ENCODE measurements at places on chromosomes 2 and 18.

GRCh38 chr18:9803698-9804516 lies 81.9 kb upstream of the TXNDC2 start:
- no peak for DNase-seq

- DNase-seq = no peak
These were observed 41.3 kb downstream of the ZFP36L2 start for GRCh38 chr2:43185146-43185545.

DNA sequence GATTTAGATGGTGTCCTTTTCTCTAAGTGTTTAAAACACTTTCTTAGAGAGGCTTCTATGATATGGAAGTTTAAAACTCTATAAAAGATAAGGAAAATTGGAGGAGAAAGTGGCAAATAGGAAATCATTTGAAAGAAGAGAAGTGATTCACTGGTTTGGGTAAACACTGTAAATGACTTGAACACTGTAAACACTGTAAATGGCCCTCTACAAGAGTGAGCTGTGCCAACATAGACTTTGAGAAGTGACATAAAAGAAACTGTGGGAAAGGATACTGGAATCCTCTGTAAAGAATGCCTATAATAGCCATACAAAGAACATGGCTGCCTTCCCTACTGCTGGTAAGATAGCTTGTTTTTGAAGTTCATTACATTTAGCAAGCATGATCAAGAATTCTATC lies 210.9 kb upstream of the SIX3 start:
- no peak for DNase-seq

GRCh38 chr2:236209996-236210395 lies 41.8 kb upstream of the GBX2 start:
- no peak for DNase-seq

- DNase-seq = no peak
These were observed 327 bp downstream of the LTBP1 start for GRCh38 chr2:32947076-32947483.

DNA sequence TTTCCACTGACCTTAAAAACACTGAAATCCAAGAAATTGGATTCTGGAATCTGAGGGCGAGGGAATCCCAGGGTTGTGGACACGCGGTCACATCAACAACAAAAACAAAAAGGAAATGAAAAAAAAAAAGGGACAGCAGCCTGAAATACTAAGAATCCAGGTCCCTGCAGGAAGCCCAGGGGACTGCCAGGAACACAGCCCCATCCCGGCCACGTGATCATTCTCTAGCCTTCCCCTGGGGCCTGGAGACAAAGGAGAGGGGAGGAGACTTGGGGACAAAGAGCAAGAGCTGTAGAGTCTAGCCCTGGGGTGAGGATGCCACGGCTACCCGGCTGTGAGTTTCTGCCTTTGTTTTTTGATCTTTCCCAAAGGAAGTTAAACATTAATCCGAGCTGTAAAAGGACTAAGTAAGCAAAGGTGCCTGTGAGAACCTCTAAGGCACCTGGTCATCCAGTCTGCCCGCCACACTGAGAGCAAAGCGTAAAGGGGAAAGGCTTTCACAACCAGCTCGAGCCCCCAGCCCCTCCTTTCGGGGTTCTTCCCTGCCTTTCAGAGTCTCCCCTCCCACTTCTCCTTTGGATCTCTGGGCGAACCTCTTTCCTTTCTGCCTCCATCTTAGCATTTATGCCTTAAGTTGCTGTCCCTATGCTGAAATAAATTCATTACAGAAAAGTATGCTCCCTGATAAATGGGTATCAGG lies 57.9 kb upstream of the MSH2 start:
- no peak for DNase-seq

DNA sequence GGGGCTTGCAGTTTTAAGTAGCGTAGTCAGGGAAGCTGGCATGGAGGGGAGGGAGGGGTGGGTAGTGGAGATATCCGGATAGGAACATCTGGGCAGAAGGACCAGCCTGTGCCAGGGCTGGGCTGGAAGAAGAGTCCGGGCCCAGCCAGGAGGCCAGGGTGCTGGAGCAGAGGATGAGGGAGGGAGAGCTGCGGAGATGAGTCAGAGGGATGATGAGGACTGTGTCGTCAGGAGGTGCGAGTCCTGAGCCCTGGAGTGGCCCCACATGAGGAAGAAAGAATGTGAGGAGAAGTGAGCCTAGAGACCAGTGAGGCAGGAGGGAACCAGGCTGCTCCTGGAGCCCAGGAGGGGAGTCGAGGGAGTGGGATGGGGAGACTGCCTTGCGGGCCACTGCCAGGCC lies 82.4 kb downstream of the CTIF start:
- no peak for DNase-seq

- no peak for DNase-seq
These were observed 56.4 kb downstream of the CRIM1 start for GRCh38 chr2:36411962-36412444.

DNA sequence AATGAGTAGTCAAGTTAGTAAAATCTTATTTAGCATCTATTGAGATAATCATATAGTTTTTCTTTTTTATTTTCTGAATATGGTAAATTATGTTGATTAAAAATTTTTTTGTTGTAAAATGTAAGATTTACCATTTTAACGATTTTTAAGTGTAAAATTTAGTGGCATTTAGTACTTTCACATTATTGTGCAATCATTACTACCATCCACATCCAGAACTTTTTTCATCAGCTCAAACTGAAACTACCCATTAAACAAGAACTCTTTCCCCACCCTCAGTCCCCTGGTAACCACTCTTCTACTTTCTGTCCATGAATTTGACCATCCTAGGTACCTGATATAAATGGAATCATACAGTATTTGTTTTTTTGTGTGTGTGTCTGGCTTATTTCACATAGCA lies 11.1 kb downstream of the RAB3GAP1 start:
- DNase-seq = no peak

DNA sequence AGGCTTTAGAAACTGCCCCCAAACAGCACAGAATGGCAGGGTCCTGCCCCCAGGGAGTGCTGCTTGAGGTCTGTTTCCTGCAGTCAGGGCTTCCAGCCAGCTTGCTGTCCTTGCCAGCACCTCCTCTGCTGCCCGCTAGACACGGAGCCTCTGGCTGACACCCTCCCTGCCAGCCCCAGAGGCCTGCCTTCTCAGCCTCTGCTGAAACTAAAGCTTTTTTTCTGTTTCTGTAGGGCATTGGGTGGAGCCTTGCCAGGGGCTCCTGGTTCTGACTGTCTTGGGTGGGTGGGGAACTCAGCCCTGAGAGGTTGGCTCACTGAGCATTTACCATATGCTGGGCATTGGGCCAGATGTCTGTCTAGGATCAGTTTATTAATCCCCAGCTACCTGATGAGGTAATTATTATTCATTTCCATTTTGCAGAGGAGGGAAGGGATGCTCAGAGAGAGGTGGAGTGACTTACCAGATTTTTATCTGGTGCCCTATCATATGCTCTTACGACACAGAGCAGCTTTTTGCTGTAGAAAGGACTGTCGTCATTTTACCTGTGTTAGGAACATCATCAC lies 35.4 kb downstream of the INPP4A start:
- DNase-seq = no peak

- DNase-seq = no peak
These were observed 27.5 kb downstream of the ZNF638 start for GRCh38 chr2:71358931-71359671.

- DNase-seq = no peak
These were observed 89.6 kb downstream of the INSIG2 start for GRCh38 chr2:118177884-118178283.

GRCh38 chr18:74069178-74070050 lies 78.2 kb downstream of the FBXO15 start:
- no peak for DNase-seq

DNA sequence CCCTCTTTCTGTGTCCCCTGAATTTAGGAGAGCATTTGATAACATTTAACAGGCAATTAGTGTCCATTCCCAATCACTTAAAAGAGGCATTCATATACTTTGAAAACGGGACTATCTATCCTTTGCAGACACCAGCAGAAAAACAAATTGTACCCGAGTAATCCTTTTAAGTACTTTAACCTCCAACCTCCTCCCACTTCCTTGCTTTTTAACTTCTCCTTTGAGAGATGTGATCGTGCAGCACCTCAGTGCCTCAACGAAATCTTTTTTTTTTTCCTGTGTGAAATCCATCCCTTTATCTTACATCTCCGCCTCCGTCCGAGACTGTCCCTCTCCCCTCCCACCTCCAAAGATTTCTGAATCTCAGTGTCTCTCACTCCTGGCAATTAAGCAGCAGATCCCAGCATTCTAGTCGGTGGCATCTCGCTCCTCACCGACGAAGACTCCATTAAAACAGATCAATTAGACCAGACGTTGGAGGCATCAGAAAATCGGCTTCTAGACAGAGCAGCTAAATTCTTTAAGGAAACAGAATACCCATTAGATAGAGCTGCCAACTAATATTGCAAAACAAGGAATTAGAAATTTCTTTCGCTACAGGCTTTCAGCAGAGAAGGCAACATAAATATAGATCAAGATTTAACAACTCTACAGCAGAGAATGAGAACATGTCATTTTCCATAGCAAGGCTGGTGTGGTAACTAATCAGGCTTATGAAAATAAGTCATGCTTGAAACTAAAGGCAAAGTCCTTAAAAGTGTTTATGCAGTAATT lies 1.9 kb upstream of the TMEFF2 start:
- DNase-seq = no peak

- DNase-seq = no peak
These were observed 21.5 kb upstream of the SPRED2 start for GRCh38 chr2:65453916-65454315.

DNA sequence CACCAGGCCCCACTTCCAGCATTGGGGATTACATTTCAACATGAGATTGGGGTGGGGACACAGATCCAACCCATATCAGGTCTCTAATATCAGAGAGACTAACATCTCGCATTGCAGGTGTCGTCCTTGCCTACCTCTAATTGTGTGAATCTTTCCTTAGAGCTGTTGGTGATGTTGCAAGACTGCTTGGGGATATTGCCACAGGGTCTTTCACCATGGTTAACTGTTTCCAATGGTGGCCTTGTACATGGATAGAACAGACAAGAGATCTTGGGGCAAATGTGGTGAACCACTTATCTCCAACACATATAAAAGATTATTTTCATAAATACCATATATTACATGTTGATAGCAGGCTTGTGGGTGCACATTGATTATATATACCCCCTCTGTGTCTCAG lies 270.3 kb upstream of the LINC00305 start:
- DNase-seq = no peak

- peak; percentile 52 for DNase-seq
These were observed 117.0 kb upstream of the EML6 start for GRCh38 chr2:54606393-54606958.

GRCh38 chr18:46294318-46294717 lies 190.1 kb downstream of the HAUS1 start:
- DNase-seq = no peak

DNA sequence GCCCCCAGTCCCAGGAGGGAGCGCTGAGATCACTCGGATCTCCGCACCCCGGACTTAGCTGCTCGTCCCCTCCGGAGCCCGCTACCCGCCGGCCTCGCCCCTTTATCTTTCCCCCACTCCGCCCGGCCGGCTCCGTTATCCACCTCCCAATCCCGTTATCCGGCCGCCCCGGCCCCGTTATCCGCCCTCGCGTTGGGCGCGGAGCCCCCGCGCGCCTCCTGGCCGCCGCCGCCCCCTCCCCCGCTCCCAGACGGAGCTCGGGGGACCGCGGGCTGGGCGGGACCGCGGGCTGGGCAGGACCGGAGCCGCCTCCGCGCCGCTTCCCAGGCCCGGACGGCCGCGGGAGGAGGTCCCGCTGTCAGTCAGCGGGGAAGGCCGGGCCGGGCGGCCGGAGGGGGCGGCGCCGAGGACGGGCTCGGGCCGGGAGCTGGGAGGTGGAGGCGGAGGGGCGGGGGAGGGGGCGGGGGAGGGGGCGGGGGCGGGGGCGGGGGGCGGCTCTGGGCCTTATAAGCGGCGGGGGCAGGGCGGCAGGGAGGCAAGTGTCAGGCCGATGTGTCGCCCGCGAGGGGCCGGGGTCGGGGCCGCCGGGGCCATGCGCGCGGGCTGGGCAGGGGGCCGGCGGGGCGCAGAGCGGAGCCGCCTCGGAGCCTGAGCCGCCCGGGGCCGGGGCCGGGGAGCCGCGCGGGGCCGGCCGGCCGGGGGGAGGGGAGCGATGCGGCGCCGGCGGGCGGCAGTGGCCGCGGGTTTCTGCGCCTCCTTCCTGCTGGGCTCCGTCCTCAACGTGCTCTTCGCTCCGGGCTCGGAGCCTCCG lies at the start of gene PKDCC:
Gene PKDCC, plus strand, starts transcription at position 534 of the 811 bp plus-strand sequence. Its CDS starts 179 bp downstream, at position 713.
- DNase-seq = no peak

GRCh38 chr18:32360682-32361345 lies 109.9 kb downstream of the GAREM1 start:
- DNase-seq = no peak

- DNase-seq = no peak
These were observed 726.0 kb downstream of the KCNJ3 start for GRCh38 chr2:155424518-155424917.

GRCh38 chr2:178628605-178629004 lies 148.3 kb downstream of the PLEKHA3 start:
- DNase-seq = no peak

GRCh38 chr2:10406491-10407188 lies 41.5 kb downstream of the ODC1 start:
- DNase-seq = no peak

- no peak for DNase-seq
These were observed 113.1 kb downstream of the MREG start for GRCh38 chr2:215900203-215900611.

GRCh38 chr2:138444411-138444810 lies 57.2 kb upstream of the SPOPL start:
- no peak for DNase-seq

- no peak for DNase-seq
These were observed 40.3 kb upstream of the TEX51 start for GRCh38 chr2:126858436-126858835.

DNA sequence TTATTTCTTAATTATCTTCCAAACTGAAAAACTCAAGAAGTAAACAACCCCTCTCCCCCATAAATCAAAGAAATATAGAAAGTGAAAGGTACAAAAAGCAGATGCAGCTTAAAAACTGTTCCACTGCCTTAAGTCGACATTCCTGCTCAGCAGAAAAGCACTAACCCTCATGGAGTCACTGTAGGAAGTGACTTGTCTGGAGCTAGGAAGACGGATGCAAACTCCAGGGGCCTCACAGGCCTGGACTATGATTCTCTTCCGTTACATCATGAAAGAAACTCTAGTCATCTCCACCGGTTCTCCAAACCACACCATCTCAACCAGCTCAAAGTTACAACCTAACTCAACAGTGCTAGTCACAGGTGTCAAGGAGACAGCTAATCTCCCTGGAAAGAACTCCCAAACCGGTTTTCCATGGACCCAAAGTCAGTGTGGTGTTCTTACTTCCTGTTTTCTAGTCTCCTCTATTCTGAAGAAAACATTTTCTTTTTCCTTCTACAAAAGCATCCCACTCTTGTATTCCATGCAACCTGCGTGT lies 128.4 kb downstream of the PIEZO2 start:
- DNase-seq = no peak

Data from T-cell (primary cell).